Stimulated activated CD8-positive, alpha-beta memory T cell treated with anti-CD3 and anti-CD28 coated beads, Interleukin-4, amount 100 ng/mL, for 24 hours (primary cell): ENCODE measurements at places on chromosomes 4 and X.

- no peak for DNase-seq
These were observed 332.7 kb downstream of the RAPGEF2 start for GRCh38 chr4:159435561-159436023.

GRCh38 chr4:6728320-6729029 lies 12.5 kb downstream of the BLOC1S4 start:
- no peak for DNase-seq

DNA sequence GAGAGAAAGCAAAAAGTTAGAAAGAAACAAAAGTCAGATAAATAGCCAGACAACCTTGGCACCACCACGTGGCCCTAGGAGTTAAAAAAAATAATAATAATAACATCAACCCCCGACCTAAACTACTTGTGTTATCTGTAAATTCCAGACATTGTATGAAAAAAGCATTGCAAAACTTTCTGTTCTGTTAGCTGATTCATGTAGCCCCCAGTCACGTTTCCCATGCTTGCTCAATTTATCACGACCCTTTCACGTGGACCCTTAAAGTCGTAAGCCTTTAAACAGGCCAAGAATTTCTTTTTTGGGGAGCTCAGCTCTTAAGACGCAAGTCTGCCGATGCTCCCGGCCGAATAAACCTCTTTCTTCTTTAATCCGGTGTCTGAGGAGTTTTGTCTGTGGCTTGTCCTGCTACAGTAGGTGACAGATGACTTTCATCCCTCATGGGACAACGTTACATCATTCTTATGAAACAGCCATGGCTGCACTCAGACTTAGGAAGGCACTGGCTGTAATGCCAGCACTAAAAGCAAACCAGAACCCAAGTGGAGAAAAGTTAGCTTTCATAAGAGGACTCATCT lies 520 bp downstream of the ACOX3 start:
- DNase-seq: no peak

- DNase-seq: no peak
These were observed 312.7 kb upstream of the GATB start for GRCh38 chr4:152073351-152074087.

GRCh38 chr4:184298254-184298653 lies 80.6 kb upstream of the ENPP6 start:
- DNase-seq: no peak

- no peak for DNase-seq
These were observed at the start of gene MAP3K15 for GRCh38 chrX:19514791-19515614. MAP3K15 (minus strand) TSS chrX:19515508; CDS start chrX:19515261, 247 bp downstream.

GRCh38 chr4:39044956-39045826 lies 13.0 kb upstream of the TMEM156 start:
- DNase-seq: no peak

GRCh38 chr4:168451744-168452390 lies 28.4 kb downstream of the DDX60L start:
- no peak for DNase-seq

- DNase-seq: no peak
These were observed 50.9 kb downstream of the CPZ start for GRCh38 chr4:8643441-8643840.

DNA sequence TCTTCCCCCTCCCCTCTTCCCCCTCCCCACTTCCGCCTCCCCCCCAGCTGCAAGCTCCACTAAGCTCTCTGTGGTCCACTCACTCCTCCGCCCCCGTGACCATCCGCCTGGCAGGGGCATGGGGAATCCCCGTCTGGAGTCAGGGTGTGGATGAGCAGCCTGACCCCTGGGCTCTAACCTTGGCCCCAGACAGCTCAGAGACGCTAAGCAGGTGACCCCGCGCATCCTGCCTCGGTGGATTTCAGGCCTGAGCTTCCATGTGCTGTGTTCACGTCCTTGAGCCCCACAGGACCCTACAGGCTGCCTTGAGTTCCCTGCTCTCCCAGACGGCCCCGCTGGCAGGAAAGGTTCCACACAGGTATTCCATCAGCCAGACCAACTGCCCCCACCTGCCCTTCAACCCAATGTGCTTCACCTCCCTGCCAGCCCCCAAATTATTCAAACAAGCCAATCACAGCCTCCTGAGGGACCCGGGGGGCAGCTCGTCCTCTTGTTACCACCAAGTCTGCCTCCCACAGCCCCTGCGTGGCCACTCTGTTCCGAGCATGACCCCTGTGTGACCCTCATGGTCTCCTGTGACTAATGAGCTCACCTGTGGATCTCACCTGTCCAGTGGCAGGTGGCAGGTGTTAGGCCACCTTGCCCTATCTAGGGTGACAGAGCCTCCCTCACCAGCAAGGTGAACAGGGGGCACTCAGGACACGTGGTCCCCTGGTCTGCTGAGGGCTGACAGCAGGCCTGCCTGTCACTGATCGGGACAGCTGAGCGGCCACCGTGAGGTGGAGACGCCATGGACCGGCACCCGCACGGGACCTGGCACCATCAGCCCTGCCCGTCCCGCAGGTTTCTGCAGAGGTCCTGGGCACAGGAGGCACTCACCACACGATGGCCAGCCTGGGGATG lies 73.2 kb upstream of the MXD4 start:
- no peak for DNase-seq

- DNase-seq: no peak
These were observed 14.0 kb downstream of the TBCK start for GRCh38 chr4:106302062-106302438.

DNA sequence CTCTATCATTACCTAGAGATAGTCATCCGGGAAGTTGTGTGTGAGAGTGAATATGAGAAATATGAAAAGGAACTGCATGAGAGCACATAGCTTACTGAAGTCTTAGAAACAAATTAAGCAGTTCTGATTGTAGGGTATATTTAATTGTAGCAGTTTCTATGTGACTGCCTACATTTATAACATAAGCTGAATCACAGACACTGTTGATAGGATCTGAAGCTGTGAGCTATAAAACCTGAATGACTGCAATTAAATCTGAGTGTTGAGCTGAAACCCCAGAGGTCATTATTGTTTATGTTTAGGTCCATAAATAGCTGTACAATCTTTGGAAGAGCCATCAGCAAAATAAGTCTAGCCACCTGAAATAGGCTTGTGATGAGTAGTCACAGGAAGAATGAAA lies 210.1 kb upstream of the CXCL13 start:
- DNase-seq: no peak

GRCh38 chr4:85798012-85798770 lies 323.2 kb downstream of the ARHGAP24 start:
- no peak for DNase-seq

DNA sequence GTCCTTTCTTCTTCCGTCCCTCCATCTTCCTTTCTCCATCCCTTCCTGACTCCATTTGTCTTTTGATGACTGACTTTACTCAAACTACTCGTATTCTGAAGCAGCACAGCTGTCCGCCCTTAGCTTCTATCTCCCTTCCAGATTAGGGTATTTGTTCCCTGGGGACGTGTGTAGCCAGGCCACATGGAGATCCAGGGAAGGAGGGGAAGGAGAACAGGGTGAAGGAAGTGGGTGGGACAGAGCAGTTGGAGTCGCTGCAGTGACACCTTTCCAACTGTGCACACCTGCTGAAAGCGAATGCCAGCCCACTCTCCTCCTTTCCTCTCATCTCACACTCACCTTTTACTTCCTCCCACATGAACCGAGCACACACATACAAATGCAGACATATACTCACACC lies 323.8 kb downstream of the DCTD start:
- no peak for DNase-seq

- no peak for DNase-seq
These were observed 623.1 kb upstream of the CPEB2 start for GRCh38 chr4:14379183-14379582.

- no peak for DNase-seq
These were observed 88.9 kb upstream of the CITED1 start for GRCh38 chrX:72394518-72395170.
